Stimulated activated CD8-positive, alpha-beta memory T cell treated with anti-CD3 and anti-CD28 coated beads, Interleukin-4, amount 100 ng/mL, for 1 hour (primary cell): ENCODE measurements at places on chromosomes 11 and 22.

GRCh38 chr11:96306600-96306932, 36.4 kb downstream of the MAML2 start:
- no peak for DNase-seq

DNA sequence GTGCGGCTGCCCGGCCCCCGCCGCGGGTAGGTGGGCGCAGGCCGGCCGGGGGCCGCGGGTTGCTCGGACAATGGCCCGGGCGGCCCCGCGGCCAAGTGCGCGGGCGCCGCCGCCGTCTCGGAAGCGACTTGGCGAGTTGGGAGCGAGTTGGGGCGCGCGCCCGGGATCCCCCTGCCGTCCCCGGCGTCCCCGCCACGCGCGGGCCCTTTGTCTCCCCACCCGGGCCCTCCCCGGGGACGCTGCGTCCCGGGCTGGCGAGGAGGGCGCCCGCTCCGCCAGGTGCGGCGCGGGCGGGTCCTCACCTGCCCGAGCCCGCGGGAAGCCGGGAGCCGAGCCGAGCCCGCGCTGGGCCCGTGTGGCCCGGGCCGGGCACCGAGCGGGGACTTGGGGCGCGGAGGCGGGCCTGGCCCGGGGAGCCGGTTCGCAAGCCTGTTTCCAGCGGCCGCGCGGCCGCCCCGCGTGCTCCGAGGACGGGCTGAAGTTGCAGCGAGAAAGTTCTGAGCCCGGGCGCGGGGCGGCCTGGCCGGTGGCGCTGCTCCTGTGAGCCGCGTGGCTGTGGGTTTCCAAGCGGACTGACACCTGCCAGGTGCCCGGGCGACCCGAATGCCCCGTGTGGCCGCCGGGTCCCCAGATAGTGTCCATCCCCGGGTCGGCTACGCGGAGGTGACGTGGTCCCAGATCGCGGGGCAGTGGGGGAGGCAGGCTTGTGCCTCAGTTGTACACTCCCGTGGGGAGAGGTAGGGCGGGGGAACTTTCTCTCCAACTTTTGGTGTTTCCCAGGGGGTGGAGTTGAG, 586 bp downstream of the LRP5 start:
- no peak for DNase-seq

GRCh38 chr11:8671651-8672062, 10.8 kb downstream of the TRIM66 start:
- DNase-seq, result no peak

DNA sequence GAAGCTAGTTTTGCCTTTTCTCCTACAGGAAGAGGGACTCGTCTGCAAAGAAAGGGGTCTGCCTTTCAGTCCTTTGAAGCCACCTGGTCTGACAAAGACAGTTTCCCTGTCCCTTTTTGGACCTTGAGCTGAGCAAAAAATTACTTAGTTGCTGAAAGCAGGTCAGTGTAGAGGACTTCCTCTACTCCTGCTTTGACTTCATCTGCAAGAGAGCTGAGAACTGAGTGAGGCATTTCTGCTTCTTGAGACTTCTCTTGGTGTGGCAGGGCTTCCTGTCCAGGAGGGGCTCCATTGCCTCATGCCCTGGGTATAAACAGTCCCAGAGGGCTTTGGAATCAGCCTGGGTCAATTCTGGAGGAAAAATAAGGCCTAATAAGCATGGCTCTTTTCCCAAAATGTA, 73.1 kb downstream of the ZNRF3 start:
- DNase-seq, result no peak
